ENCODE measurements at places on chromosomes 3 and 15. TPM values are rescaled to one million over a fixed set of nuclear protein-coding genes. Genes with fewer than 3 reads are reported as not detected.

C3orf85 gene
- total RNA-seq, result not detected

GATA2 gene
- total RNA-seq, result 0.23 TPM

GPR149 gene
- not detected for total RNA-seq

ESYT3 gene
- 0.50 TPM for total RNA-seq

C3orf80 gene
- total RNA-seq, result 0.15 TPM

FRMD4B gene
- total RNA-seq, result 72.4 TPM

C3orf33 gene
- total RNA-seq, result 0.48 TPM

DNA sequence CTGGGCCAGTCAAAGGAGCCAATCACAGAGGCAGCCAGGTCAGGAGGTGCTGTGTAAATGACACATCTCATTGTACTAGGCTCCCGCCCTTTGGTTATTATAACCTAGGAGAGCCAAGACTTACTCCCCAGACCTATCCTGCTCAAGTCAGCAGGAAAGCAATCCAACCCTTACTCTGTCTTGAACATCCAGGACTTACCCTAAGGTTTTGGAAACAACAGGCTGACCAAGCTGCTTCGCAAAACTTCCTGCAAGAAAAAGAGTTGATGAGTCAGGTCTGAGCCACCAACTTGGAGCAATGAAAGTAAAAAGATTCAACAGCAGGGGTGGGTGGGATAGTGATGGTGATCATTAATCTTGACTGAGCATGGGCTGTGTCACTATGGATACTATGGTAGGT lies 144.4 kb downstream of the MYLK start:
- DNase-seq, result no peak

GRCh38 chr3:184448321-184449160 lies 68.7 kb downstream of the CHRD start:
- no peak for DNase-seq

- no peak for DNase-seq
These were observed 10.9 kb downstream of the SEMA3F start for GRCh38 chr3:50165910-50166538.

- DNase-seq, result no peak
These were observed 13.8 kb upstream of the TMC3 start for GRCh38 chr15:81387621-81388435.

- no peak for DNase-seq
These were observed 8.7 kb upstream of the GRM2 start for GRCh38 chr3:51698209-51698608.

DNA sequence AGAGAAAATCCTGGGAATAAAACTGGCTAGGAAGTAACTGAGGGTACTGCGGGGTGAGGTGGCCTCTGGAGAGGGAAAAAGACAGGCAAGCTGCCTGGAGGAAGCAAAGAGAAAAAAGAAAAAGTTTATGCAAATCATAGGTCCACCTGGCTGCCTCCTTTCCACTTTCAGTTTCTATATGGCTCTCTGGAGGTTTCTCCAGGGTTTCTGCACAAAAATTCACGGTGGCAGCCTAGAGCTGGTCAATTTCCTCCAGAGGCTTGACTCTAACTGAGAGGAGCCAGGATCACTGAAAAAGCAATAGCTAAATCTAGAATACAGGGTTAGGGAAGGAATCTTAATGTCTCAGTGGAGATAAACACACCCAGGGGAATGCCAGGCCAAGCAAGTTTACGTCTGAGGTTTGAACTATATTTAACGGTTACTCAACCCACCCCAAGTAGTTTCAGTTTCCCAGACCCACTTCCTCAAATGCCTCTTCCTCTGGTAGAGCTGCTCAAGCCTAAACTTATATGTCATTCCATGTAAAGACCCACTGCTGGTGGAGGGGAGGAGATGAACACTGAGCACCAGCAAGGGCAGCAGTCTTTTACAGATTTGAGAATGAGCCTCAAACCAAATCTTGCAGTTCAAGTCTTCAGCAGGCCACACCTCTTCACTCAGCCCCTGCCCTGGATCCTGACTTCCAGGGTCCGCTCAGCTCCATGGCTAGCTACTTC lies 5.7 kb downstream of the LYSMD2 start:
- peak; percentile 33 for DNase-seq

- no peak for DNase-seq
These were observed 137.6 kb downstream of the GOLIM4 start for GRCh38 chr3:167958141-167958540.

DNA sequence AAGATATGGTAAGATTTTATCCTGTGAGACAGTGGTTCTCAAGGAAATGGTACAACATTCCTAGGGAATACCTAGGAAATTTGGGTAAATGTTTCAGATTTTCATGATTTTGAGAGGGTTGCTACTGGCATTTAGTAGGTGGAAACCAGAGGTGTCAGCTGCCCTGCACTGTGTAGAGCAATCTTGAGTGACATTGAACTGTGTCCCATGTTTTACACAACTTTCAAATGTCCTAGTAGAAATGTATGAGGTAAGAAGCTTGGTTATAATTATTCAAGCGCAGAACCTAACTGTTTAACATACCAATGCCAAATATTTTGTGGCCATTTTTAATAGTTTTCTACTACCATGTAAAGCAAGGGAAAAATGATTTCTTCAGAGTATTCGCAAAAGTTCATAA lies 120.4 kb downstream of the GADL1 start:
- DNase-seq, result no peak

DNA sequence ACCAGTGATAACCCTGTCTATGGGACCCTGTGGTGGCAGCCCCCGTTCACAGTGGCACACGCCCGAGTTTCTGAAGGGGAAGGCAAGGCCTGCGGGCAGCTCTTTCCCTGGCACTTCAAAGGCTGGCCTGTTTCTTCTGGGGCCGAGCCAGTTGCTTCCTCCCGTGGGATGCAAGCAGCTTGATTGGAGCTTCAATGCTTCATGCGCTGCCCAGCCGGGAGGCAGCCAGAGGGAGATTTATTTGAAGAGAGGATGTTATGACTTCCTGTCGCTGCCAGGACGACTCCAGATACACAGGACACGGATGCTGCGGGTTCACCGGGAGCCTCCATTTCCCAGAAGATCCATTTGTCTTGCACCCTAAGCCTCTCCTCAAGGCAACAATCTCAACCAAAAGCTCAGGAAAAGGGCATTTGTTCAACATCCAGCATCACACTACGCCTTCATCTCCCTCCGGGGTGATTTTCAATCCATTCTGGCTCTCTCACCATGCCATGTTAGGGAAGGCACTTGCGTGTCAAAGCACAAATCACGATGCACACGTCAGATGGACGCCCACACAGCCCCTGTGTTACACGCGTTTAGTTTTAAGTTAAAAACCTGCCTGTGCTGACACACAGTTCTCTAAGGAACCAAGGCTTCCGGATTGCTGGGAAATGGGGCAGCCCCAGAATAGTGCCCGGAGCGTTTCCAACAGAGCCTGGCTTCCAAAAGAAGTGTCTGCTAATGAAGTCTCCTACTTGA lies 330.2 kb downstream of the OCA2 start:
- DNase-seq, result no peak

DNA sequence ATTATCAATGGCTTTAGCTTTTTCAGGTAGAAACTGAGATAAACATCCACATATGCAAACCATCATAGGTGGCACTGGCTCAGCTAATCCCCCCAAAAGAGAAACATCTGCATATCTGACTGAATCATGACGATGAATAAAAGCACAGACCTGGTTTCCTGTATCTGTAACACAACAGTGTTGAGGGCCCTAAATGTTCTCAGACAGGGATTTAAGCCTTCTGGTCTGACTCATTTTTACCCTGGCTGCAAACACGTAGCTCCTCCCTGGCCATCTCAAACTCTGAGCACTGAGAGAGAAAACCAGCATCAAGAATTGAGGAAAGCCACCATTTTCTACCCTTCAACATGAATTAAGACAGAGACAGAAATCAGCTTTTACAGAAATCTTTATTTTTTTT lies 35.2 kb downstream of the GLB1 start:
- DNase-seq, result peak; percentile 59

DNA sequence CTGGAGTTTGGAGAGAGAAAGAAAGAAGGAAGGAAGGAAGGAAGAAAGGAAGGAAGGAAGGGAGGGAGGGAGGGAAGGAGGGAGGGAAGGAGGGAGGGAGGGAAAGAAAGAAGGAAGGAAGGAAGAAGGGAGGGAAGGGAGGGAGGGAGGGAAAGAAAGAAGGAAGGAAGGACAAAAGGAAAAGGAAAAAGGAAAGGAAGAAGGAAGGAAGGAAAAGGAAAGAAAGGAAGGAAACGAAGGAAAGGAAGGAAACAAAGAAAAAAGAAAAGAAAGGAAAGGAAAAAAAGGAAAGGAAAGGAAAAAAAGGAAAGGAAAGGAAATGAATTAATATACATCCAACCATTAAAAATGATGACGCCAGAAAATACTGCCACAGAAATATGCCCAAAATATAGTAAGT lies 18.7 kb upstream of the OR4F6 start:
- DNase-seq, result no peak

DNA sequence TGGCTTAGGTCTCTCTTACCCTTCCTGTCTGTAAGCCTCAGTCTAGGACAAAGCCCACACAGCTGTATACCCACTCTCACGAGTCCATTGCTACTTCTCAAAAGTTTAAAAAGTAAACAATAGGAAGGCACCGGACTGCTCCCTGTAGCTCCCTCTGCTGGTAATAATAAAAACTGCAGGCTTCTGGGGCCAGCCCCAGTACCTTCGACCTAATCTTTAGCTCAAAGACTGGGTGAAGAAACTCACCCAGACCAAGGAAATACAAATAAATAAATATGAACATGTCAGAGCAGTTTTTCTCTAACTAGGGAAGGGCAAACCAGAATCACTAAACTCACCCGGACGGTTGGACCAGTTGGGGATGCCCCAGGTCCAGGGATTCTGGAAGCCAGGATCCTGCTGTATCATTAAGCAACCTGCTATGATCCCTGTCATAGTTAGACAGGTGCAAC lies 5.0 kb downstream of the FAM219B start:
- DNase-seq, result peak; percentile 74

GRCh38 chr3:55077726-55078125 lies 149.9 kb upstream of the LRTM1 start:
- DNase-seq, result no peak

GRCh38 chr15:64947211-64947610 lies 35.5 kb downstream of the ANKDD1A start:
- no peak for DNase-seq

DNA sequence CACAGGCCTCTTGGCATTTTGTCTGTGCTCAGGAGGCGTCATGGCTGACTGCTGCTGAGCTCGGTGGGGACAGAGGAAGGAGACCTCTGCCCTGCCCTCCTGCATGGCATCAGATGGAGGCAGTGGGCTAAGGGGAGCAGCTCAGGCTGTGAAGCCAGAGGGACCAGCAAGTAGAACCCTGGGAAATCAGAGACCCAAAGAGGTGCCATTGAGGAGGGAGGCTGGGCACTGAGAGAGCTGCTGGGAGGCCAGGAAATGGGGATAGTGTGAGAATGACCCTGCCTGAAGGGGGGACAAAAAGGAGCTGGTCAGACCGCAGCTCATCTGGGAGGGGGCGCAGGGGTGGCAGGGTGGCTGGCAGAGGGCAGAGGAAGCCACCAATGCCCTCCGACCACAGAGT lies 136.8 kb downstream of the FBLN2 start:
- no peak for DNase-seq

GRCh38 chr15:100919481-100920405 lies 586 bp downstream of the LRRK1 start:
- DNase-seq, result peak; percentile 21

DNA sequence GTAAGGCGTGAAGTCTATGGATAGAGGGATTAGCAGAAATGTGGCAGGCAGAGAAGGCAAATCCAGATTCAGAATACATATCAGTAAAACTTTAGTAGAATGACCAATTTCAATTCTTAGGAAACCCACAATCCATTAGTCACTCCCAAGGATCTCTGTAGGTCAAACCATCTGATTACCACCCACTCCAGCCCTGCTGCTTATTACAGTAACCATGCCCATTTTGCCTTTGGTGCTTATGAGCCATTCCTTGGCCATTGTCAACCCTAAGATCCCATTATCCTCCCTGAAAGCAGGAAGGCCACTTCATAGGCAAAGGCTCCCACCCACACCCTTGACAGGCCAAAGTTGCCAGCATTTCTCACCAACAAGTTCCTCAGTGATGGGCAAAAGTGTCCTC lies 5.1 kb upstream of the KLHL40 start:
- no peak for DNase-seq

DNA sequence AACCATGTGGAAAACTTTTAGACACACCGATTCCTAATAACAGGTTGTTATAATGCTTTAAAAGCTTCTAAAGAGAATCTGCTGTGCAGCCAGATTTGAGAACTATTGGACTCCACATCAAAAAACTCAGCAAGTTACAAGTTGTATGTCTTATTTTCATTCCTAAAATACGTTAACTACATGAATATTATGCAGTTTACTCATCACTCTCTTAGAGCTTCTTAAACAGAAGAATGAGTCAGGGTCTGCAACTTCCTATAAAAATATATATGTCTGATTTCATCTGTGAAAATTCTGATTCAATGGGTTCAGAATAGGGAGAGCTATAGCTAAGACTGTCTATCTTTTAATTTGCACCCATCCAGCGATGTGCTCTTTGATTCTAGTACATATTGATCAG lies 244.2 kb upstream of the EPHA3 start:
- no peak for DNase-seq

DNA sequence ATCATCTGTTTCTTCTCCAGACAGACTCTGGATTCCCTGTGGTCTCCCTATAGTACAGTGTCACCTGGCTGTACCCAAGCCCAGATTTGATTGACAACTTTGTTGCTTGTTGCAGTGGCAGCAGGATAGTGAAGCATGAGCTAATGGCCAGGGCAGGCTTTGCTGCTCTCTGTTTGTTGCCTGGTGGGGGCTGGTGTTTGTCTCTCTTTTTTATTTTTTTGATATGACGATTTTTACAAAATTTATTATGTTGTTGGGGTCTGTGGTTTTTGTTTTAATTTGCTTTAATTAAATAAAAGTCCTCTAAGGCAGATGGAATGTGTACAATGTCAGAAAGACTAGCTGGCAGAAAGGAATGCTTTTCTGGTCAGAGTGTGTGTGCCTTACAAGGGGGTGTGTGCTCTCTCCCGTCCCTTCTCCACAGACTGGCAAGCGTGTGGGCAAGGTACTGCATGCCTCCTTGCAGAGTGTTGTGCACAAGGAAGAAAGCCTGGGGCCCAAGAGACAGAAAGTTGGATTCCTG lies 15.2 kb upstream of the CLEC3B start:
- DNase-seq, result no peak

- no peak for DNase-seq
These were observed 81.6 kb upstream of the MDFIC2 start for GRCh38 chr3:70393881-70394612.

Data from activated CD4-positive, alpha-beta memory T cell treated with anti-CD3 and anti-CD28 coated beads, Interleukin-2, amount 10 ng/mL, durations not matched to agents 7 days and 5 days (primary cell).